ENCODE measurements at places on chromosomes 1 and 21.

GRCh38 chr1:7988576-7988975 lies 27.1 kb downstream of the PARK7 start:
- no peak for DNase-seq

GRCh38 chr1:231631717-231632116 lies 5.1 kb downstream of the DISC1 start:
- DNase-seq: no peak

DNA sequence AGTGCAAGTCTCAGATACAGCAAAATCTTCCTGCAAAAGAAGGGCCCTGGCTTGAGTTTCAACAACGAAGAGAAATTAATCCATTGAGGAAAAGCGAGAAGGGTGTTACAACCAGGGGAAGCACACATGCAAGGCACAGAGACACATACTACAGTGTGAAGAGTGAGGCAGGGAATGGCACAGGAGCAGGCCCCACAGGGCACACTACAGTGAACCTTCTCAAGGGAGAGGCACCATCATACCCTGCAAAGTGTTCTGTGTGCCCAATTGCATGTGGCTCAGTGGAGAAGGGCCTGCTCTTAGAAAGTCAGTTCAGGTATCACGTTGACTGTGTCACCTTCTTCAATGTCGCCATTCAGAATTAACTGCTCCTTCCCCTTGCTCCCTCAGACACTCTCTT lies 60.3 kb downstream of the LMX1A start:
- DNase-seq: no peak

GRCh38 chr1:47751996-47752451 lies 245.2 kb downstream of the TRABD2B start:
- no peak for DNase-seq

- DNase-seq: peak; percentile 14
Measured at GRCh38 chr21:43818685-43819084, 29.3 kb downstream of the RRP1 start.

DNA sequence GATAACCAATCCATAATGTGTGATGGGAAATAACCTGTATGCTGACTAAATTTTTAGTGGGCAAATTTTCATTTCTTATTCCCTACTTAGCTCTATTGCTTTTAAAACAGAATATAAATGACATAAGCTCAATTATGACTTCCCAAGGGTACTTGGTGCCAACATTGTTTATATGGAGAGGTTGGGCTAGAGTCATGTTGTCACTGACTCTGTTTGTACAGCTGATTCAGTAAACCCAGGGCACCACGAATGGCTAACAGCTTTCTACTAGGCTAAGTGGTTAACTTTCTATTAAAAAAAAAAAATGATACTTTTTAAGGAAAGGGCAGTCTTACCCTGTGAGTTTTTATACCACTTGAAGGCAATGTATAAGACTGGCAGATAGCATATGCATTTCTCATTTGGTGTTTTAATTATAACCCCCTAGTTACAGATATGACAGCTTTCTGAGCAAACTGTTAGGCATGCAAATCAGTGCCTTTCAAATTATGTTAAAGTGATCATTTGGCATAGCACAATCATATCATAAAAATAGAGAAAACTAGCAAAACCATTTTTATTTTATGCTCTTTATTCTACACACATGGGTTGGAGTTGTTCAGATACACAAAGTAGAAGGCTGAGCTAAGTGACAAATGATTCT lies 147.1 kb downstream of the DNM3 start:
- DNase-seq: no peak

Measured in CD4-positive, alpha-beta T cell treated with Interleukin-17A for 1 hour (primary cell).